Hair follicle dermal papilla cell (primary cell): ENCODE measurements at places on chromosomes 1 and 21. TPM values are rescaled to one million over a fixed set of nuclear protein-coding genes. Genes with fewer than 3 reads are reported as not detected.

Gene SLAMF8
- 0.24 and 0.49 TPM in 2 replicates for total RNA-seq

Gene CRYAA
- total RNA-seq = not detected in 2 replicates

Gene APOBEC4
- total RNA-seq = not detected in 2 replicates

Gene SH2D5
- 2.1 and 4.9 TPM in 2 replicates for total RNA-seq

Gene SEC22B
- total RNA-seq = 60.1 and 66.5 TPM in 2 replicates

Gene MYCBP
- total RNA-seq = 2.6 and 6.2 TPM in 2 replicates

Gene VANGL2
- total RNA-seq = 0.12 and 0.49 TPM in 2 replicates
